ENCODE measurements at places on chromosomes 11 and 22.
A peak's percentile ranks its signal among the peaks of the same experiment; 100 is the strongest.

- DNase-seq = no peak
These were observed 62.8 kb downstream of the AMOTL1 start for GRCh38 chr11:94830722-94831510.

GRCh38 chr11:77842441-77843121, 21.6 kb downstream of the AAMDC start:
- DNase-seq = no peak

DNA sequence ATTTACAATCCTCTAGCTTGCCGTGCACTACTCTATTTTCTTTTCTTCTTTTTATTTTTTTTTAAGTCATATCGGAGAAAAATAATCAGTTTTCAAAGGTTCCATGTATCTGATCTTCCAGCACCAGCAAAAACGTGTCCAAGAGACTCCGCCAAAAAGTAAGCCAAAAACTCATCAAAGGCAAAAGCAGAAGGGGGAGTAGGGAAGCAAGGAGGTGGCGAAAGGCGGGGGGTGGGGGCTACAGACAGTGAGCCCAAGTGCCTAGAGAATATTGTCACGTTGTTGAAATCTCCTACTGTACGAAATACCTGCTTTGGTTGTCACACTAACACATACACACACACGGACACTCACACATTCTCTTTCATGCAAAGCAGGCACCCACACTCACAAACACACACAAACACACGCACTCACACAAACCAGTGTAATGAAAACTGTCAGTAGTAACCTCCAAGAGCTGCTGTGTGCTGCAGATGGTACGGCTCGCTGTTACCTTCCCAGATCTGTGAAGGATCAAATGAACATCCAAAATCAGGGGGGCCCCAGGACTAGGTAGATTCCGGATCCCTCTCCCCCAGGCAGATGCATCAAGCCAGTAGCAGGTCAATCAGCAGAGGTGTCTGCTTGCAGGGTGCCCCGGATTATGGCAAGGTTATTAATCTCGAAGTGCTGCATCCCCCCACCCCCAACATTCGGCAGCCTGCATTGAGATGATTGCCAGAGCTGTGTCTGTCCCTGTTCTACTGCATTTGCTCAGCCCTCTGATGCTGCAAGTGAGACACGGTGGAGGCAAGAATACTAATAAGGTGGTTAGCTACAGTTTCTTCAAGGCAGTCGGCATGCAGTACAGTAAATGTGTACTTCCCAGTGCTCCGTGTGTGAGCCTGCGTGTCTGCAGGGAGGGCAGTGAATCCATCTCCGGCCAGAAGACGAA, at the start of gene LRRC4C:
Gene LRRC4C (minus strand): TSS at position 188 of the 937 bp plus-strand sequence.
- DNase-seq = no peak

GRCh38 chr11:18265949-18266348, at the start of gene SAA1:
TSS of gene SAA1 (plus strand) at chr11:18266264. CDS start at chr11:18266888, 624 bp downstream.
- DNase-seq = no peak

GRCh38 chr11:69369945-69370344, 76.0 kb downstream of the MYEOV start:
- DNase-seq = no peak

GRCh38 chr22:41862160-41862529, 29.2 kb downstream of the SREBF2 start:
- DNase-seq = no peak

DNA sequence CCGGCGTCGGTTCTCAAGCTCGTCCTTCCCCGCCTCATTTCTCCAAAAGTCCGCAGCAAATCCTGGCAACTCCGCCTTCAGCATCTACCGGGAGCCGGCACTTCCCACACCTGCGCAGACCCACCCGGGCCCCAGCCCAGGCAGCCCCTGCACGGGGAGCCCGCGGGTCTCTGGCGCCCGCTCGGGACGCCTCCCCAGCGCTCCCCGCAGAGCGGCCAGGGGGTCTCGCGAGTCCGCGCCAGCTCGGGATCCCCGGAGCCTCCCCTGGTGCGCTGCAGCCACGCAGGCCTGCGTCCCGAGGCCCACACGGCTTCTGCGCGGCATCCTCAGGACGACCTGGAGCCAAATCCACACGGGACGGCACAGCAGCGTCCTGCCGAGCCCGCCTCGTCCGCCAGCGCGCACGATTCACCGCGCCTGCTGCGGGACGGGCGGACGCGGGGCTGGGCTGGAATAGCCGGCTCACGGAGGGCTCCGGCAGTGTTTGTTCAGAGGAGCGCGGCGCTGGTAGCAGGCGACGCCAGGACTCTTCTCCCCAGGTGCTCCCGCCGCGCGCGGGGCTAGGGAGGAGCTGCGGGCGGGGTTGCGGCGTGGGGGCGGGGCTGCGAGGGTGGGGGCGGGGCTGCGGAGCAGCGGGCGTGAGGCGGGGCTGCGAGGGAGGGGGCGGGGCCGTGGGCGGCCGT, 816 bp upstream of the PHRF1 start:
- DNase-seq = peak; percentile 83

DNA sequence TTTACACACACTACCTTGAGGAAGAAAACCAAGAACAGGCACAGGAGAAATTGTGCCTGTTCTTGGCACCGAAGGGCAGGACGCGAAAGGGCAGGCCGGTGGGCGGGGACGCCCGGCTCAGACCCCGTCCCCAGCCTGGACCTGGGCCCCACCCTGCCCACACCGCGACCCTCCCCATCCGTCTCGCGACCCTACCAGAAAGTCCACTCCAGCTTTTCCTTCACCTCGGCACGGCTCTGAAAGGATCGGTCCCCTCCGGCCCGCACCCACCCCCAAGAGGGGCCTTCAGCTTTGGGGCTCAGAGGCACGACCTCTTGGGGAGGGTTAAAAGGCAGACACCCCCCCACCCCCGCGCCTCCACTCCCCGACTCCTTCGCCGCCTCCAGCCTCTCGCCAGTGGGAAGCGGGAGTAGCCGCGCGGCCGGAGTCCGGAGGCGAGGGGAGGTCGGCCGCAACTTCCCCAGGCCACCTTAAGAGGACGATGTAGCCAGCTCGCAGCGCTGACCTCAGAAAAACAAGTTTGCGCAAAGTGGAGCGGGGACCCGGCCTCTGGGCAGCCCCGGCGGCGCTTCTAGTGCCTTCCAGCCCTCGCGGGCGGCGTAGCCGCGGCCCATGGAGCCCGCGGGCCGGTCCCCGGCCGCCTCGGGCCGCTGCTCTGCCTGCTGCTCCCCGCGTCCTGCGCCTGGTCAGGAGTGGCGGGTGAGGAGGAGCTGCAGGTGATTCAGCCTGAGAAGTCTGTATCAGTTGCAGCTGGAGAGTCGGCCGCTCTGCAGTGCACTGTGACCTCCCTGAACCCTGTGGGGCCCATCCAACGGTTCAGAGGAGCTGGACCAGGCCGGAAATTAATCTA, 4.4 kb downstream of the SEC14L6 start:
- DNase-seq = no peak

Data from NCI-H2107 (cell line).